ENCODE measurements at places on chromosomes 6 and 20.
A peak's percentile ranks its signal among the peaks of the same experiment; 100 is the strongest.

- DNase-seq, result no peak
Measured at GRCh38 chr6:13404228-13404891, 76.0 kb upstream of the TBC1D7 start.

DNA sequence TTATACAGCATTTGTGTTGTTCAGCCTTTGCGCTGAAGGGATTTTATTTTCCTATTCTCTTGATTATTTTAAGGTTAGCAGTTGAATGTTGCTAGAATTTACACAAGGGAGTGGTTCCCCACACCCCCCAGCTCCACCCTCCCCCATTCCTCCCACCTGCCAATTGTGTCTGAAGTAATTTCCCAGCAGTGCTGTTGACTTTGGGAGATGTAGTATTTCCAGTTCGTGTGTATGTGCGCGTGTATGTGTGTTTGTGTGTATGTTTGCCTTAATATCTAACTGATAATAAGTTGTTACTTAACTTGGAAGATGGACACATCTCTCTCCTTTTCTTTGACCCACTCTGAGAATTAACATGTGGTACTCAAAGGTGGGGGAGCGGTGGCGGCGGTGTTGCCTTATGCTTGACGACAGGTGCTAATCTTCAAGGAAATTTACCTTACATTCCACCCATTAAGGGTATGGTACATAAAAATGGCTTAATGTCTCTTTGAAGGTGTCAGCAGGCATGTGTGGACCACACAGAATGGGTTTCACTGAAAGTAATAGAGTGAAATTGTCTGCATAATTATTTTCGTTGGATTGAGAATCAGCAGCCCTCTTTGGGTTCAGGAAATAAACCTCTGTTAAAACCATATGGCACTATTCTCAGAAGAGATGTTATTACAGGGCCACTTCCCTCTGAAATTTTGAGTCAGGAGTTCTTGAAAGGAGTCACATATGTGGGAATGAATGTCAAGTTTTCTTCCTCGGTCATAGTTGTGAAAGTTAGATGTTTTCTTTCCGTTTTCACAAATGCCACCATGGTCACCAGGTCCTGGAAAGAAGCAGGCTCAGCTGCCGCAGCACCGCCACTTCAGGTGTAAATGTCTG, 95.6 kb upstream of the SUPT3H start:
- no peak for DNase-seq

GRCh38 chr20:40156600-40157317, 532.3 kb downstream of the MAFB start:
- no peak for DNase-seq

DNA sequence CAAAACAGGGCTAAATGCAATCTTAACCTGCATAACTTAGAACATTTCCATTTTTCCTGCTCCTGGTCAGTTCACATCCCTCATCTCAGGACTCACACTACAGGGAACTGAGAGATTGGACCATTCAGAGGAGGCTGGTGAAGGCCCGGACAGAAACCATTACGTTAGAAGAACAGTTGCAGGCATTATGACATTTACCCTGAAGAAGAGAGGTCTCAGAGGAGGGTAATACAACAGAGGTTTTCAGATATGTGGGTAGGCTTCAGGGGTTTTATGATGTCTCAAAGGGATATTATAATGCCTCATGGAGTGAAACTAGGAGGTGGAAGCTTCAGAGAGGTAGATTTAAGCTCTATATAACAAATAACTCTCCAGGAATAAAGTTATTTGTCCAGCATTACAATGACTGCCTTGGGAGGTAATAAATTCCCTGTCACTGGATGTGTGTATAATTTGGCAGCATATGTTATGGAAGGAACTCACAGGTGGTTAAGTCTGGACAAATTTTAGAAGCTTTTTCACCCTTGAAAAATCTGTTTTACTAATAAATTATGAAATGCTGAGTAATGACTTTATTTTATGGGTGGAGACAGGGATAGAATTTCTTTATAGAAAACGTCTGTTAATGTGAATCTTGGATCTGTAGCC, 36.7 kb upstream of the RIPOR2 start:
- no peak for DNase-seq

DNA sequence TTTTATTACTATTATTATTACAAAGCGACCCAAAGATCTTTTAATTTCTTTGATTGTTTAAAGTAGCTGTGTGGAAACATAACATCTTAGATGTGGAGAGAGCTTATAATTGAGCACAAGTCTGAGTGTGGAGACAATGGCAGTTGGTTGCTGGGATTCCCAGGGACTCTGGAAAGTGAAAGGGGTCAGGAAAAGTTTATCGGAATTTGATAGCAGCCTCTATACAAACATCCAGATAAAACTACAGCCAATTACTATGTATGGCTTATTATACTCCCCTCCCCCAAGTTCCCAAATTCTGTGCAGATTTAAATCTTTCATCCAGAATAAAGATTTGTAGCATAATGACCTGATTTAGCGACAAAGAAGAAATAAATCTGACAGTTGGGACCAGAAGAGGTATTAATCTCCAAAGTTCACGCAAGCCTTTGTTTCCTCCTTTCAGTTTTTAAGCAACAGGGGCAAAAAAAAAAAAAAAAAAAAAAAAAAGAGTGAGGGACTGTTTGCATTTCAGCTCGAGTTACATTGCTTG, 121.4 kb upstream of the MAP3K7 start:
- no peak for DNase-seq

- no peak for DNase-seq
Measured at GRCh38 chr20:20037960-20038359, 14.3 kb downstream of the CRNKL1 start.

DNA sequence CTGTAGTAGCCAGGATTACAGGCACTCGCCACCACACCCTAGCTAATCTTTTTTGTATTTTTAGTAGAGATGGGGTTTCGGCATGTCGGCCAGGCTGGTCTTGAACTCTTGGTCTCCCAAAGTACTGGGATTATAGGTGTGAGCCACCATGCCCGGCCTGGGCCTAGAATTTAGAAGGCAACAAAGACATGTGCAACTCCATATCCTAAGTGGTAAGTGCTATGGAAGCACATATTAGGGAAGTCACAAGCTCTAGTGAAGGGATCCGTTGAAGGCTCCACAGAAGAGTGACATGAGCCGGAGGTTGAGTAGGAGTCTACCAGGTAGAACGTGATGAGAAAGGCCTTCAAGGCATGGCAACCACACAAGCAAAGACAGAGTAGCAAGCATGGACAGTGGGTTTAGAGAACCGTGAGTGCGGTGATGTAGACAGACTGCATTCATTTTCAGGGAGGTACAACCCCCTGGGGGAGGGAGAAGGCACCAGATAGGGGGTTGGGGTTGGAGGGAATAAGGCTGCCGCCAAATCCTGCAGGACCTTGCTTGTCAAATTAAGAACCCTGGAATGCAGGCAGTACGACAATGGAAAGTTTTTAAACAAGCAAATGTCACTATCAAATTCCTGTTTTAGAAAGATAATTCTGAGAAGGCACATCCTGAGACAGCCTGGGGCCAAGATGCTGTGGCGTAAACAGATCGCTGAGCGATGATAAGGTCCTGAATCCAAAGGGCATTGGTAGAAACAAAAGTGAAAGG, 50.2 kb downstream of the ARHGAP18 start:
- DNase-seq, result no peak

- no peak for DNase-seq
Measured at GRCh38 chr6:148440877-148441453, 98.3 kb downstream of the SASH1 start.

- peak; percentile 50 for DNase-seq
Measured at GRCh38 chr6:24933868-24934401, 1.8 kb downstream of the RIPOR2 start.
